ENCODE measurements at places on chromosomes 7 and 10. TPM values are rescaled to one million over a fixed set of nuclear protein-coding genes. Genes with fewer than 3 reads are reported as not detected.

GRCh38 chr7:133614251-133614650 is 361.4 kb downstream of the EXOC4 start:
- no peak for DNase-seq

MSMB gene
- polyA plus RNA-seq: not detected

DNA sequence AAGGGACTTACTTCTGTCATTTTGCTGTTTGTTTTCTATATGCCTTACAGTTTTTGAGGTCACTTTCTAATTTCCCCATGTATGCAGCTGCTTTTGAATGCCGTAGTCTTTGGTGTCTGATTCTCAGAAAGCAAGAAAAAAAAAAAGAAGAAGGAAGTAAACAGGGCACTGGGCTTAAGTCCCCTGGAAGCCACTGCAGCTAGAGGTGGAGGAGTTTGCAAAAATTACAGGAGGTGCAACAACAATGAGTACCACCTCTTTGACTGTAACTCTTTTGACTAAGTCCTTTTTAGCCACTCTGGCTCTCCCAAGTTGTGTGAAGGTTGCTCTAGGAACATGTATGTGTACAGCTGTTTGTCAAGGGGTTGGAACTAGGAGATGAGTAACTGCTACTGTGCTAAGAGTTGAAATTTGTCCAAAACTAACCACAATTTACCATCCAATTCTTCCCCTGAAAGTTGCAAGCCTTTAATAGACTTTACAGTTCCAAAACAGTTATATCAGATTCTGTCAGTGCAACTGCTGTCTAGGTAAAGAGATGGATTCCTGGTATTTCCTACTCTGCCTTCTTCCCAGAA is 588.0 kb upstream of the LRRN3 start:
- DNase-seq: no peak

RNLS gene
- 5.2 TPM for polyA plus RNA-seq

ZNF438 gene
- polyA plus RNA-seq: 9.9 TPM

DNA sequence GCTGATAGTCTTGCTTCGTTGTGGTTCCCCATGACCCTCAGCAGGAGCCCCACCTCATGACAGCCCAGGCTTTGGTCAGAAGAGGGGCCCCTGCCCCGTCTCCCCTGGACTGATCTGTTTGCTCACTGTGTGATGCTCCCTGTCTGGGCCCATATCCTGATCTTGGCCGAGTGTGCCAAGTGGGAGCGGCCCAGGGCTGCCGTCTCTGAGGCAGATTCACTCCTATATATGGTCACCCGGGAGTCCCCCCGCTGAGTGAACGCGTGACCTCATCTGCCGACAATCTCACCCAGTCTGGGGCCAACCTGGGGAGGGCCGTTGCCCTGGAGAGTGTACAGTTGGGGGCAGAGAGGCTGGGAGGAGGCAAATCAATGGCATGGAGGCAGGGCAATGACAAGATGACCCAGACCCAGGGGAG is 34.5 kb downstream of the PPIF start:
- no peak for DNase-seq

NEURL1 gene
- 2.7 TPM for polyA plus RNA-seq

DNA sequence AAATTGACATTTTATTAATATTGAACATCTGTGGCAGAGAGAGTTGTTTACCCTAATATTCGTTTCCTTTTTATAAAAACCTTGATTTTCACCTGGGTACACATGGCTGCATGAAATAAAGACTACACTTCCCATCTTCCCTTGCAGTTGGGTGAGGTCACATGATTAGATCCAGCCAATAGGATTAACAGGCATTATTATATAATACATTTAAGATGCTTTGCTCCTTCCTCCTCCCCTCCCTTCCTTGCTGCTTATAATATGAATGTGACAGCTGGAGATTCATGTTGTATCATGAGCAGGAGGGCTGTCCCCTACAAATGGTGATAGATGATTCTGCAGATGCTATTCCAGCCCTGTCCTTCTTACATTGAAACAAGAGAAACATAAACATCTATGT is 146.6 kb downstream of the SH2D4B start:
- no peak for DNase-seq

DNA sequence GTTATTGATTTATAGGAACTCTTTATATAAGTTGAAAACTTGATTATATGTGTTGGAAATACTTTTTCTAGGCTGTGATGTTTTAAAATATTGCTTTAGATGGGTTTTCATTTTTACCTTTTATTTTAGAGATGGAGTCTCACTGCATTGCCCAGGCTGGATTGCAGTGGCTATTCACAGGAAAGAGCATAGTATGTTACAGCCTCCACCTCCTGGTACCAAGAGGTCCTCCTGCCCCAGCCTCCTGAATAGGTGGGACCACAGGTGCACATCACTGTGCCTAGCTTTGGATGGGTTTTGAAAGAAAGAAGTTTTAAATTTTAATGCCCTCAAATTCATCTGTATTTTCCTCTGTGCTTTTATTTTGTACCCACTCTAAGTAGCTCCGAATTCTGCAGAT is 105.4 kb downstream of the TCF7L2 start:
- DNase-seq: no peak

TMEM176A gene
- 4.2 TPM for polyA plus RNA-seq

- DNase-seq: no peak
Observed at GRCh38 chr7:78634093-78634492, 819.4 kb downstream of the MAGI2 start.

MOGAT3 gene
- 0.15 TPM for polyA plus RNA-seq

GRCh38 chr10:60525716-60526585 is 136.3 kb upstream of the ANK3 start:
- no peak for DNase-seq

DNA sequence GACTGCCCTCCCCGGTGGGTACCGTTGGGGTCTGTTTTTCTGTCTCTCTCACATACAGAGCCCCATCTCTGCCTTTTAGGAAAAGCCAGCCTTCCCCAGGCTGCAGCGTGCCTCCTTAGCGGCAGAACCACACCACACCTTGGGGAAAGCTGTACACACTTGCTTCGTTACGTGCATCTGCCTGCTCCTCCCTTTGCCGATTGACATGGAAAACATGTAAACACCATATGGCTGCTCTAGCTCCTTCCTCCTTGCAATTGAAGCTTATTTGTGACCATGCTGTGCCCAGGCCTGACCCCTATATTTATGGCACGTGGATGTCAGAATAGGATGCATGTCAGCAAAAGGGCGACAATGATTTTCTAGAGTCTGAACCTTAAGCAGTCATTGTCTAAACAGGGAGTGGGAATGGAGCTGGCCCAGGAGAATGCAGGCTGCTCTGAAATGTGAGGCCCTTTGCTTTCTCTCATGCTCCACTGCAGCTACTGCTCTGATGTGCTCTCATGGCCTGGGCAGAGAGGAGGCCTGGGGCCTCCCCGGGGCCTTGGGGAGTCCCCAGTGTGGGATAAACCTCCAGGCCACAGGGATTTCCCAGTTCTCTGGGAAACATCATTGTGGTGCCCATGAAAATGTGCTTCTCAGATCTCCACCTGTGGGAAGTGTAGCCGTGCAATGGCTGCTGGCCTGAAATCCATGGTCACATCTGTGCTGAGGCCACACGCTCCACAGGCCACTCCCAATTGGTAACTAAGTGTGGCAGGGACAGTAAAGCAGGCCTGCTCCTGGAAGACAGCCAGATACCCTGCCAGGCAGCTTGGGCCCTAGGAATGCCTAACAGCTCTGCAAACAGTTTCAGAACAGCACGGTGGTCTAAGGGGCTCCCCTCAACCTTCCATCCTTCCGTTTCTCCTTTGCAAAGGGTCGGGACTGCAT is 18.6 kb downstream of the PDE6C start:
- DNase-seq: peak; percentile 1

- DNase-seq: no peak
Observed at GRCh38 chr7:47954231-47954911, 6.1 kb upstream of the PKD1L1 start.

- DNase-seq: no peak
Observed at GRCh38 chr10:70830164-70830563, 14.4 kb downstream of the SGPL1 start.

DNA sequence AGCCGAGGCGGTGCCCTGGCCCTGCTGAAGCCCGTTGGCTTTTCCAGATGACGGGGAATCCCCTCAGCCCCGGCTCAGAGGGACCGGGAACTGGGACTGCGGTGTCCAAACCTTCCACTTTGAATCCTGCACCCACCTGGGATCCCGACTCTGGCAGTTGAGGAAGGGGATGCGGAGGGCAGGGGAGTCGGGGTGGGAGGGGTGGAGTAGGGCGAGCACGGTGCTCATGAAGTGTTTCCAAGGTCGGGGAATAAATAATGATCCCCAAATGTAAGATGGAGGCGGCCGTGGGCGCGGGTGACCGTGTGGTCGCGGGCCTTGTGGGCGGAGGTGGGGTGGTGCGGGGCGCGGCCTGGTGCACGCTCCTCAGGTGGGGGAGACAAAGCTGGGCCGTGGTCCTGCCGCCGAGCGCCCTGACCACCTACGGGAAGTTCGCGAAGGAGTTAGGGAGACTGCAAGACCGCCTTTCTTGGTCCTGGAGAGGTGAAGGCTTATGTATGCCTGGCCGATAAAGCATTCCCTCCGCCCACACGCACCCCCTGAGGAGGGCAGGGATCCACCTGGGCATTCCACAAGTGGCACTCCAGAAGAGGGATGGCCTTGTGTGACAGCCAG is 1.4 kb downstream of the MTURN start:
- no peak for DNase-seq

DNA sequence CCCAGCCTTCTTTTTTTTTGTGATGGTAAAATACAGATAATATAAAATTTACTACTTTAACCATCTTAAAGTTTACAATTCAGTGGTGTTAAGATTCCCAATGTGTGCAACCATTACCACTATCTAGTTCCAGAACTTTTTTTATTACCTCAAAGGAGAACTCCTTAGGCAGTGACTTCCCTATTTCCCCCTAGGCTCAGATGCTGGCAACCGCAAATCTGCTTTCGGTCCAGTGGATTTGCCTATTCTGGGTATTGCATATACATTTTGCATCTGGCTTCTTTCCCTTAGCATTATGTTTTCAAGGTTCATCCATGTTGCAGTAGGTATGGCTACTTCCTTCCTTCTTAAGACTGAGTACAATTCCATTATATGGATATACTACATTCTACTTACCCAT is 56.5 kb downstream of the AFAP1L2 start:
- no peak for DNase-seq

- DNase-seq: no peak
Observed at GRCh38 chr7:143285806-143286521, 1.2 kb downstream of the TMEM139 start.

- DNase-seq: no peak
Observed at GRCh38 chr7:100600730-100601038, 1.5 kb upstream of the PCOLCE start.

DNA sequence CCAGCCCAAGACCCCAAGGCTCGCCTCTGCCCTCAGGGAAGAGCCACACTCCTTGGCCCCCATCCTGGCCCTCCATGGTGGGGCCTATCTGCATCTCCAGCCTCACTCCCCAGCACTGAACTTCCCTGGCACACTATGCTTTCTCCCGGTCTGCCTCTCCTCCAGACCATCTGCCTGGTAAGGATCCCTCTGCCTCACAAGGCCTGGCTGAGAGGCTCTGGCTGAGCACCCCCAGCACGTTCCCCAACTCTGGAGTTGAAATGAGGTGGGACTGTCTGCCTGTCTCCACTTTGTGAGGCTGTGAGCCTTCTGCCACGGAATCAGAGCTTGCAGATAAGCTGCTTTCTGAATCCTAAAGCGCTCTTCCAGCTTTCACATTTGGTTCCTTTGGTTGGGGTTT is 220.7 kb downstream of the TNS3 start:
- no peak for DNase-seq

GRCh38 chr10:113549856-113550255 is 3.0 kb upstream of the HABP2 start:
- no peak for DNase-seq

DNA sequence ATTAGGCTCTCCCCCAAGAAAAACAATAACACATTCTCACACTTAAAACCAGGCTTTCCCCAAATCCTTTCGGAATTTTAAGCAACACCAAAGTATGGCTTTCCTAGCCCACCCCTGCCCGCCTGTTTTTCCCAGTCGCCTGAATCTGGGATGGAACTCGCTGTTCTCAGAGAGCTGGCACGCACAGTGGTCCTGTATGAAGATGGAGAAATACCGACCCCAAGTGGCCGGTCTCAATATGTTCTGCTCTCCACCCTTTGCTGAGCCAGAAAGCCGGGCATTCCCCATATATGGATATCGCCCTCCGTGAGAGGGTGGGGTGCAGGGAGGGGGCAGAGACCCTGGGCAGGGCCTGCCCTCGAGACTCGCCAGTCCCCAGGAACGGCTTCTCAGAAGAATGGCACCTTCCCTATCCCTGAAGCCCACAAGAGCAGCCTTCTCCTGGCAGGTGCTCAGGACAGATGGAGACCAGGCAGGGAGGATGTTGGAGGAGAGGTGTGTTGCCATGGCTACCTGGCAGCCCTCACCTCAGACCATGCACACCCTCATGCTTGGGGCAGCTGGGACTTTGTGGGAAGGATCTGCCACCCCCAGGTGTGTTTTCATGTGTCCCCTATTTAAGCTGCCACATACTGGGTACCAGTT is 3.4 kb downstream of the TACR2 start:
- DNase-seq: peak; percentile 67

PIK3AP1 gene
- polyA plus RNA-seq: 2.8 TPM

GRCh38 chr10:30199376-30200016 is 140.1 kb upstream of the JCAD start:
- no peak for DNase-seq

- DNase-seq: no peak
Observed at GRCh38 chr7:37341033-37341630, 107.5 kb downstream of the ELMO1 start.

PTN gene
- polyA plus RNA-seq: 94.3 TPM

- DNase-seq: no peak
Observed at GRCh38 chr10:363152-363551, 227.9 kb downstream of the ZMYND11 start.

GRCh38 chr7:105782391-105783042 is 93.9 kb downstream of the ATXN7L1 start:
- DNase-seq: no peak

DNA sequence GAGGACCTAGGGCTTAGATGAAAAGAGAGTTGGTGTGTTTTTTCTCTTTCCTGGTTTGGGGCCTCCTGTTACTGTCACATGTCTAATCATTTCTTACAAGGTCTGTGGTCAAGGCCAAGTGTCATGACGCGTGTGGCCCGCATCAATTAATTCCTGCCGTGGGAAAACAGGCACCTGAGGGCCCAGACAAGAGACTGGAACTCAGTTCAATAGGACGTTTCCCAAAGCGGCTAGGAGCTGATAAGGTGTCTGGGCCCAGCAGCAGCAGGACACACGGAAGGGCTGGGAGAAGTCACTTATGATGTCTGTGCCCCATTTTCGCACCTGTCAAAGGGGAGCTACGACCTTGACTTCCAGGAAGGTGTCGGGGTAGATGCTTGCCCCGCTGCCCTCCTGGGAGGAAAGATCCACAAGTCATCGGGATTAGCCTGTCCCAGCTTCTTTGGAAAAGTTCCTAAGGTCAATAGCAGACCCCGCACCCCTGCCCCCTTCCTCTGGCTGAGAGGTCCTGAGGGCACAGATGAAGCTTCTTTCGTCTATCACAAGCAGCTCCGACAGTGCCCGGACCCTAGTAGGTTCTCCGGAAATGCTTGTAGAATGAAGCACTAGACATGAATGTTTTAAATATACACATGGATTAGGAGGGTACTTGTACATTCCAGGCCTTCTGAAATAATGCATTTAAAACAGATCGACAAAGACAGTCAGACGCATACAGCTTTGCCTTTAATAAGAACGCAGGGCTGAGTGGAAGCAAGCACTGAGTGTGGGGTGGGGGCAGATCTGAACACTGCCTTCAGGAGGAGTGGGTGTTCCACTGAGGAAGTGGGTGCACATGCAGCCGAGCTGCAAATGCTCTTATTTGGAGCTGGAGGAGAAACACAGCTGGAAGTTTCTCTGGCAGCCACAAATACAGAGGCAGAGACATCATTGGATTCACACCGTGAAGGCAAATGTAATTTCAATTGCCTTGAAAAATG is 237.5 kb upstream of the GRB10 start:
- no peak for DNase-seq

VWC2 gene
- not detected for polyA plus RNA-seq

- no peak for DNase-seq
Observed at GRCh38 chr7:149725426-149725821, 48.0 kb downstream of the ZNF467 start.

Data from right lung (tissue), 10 donors.